Activated CD4-positive, alpha-beta T cell treated with anti-CD3 and anti-CD28 coated beads, Interleukin-2, amount 50 U/mL, for 48 hours (primary cell): ENCODE measurements at places on chromosomes 11 and 22.

GRCh38 chr11:112388496-112388895, 127.8 kb upstream of the PLET1 start:
- DNase-seq, result no peak

GRCh38 chr22:39490966-39491680, 11.0 kb upstream of the MIEF1 start:
- DNase-seq, result no peak

DNA sequence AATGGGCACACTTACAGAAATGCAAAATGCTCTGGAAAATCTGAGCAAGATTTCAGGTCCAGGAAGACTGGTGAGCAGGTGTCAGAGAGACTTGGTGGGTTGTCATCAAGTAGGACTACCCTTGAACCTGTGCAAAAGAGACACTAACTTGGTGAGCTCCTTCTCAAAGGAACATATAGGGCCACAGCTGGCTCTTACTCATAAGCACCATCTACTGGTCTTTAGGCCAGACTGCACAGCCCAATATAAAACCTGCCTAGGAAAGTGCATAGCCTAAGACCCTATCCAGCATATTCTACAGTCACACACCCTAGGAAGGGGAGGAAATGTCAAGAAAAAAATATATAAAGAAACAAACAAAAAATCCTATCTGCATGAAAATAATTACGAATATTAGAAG, 18.2 kb upstream of the OR10W1 start:
- no peak for DNase-seq

DNA sequence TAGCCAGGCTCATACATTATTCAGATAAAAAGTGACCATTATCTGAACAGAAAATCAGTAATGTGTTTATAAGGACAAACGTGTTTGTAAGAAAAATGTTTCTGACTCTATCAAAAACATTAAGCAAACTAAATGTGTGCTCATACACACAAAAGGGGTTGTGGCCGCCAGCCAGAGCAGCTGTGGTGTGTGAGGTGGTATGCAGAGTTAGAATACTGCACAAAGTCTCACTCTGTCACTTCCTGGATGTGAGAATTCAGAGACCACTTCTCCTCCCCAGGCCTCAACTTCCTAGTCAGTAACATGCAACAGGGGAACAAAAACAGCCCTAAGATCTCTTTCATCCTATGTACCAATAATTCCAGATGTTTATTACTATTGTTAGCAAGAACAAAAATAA, 9.4 kb downstream of the OR5B21 start:
- DNase-seq, result no peak

DNA sequence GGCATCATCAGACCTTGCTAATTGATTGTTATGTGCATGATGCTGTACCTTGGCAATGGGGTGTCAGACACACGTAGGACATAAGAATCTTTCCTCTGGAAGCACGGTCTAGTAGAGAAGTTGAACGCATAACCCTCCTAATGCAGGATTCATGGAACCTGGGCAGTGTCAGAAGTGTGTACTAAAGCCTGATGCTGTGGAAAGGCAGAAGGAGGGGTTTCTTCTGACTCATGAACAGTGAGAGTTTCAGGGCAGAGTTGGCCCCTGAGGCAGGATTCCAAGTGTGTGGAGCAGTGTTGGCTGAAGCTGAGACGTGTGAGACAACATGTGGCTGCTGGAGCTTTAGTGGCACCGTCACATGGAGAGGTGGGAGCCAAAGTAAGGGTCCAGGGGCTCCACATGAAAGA, 3.5 kb downstream of the PANX1 start:
- DNase-seq, result no peak

GRCh38 chr11:50073113-50074105, 40.7 kb downstream of the OR4C45 start:
- no peak for DNase-seq

- peak; percentile 14 for DNase-seq
Measured at GRCh38 chr11:128421577-128422330, 165.6 kb downstream of the ETS1 start.

- DNase-seq, result no peak
Measured at GRCh38 chr22:22693531-22693884, 49.1 kb downstream of the GGTLC2 start.

- no peak for DNase-seq
Measured at GRCh38 chr22:47248925-47249324, 486.5 kb downstream of the TBC1D22A start.

GRCh38 chr11:70608568-70609470, 210.5 kb downstream of the CTTN start:
- no peak for DNase-seq

GRCh38 chr11:115148101-115148500, 356.1 kb downstream of the CADM1 start:
- DNase-seq, result no peak

- DNase-seq, result no peak
Measured at GRCh38 chr11:27060816-27061460, 20.3 kb downstream of the BBOX1 start.

DNA sequence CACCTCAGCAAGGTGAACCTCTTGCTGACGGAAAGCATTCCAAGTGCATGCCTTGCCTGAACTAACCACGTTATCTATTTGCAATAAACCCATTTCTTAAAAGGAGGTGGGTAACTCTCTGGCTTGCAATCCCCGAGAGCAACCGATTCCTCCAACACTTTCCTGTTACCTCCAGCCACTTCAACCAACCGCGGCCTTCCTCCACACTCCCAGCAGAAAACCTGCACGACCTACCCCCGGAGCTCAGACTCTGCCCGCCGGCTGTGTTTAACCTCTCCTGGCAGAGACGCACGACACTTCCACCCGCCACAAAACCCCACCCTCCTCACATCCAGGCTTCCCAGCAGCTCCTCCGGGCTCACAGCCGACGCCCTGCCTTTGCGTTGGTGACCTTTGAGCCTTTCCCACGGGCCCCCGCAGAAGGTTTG, 708 bp downstream of the SCO2 start:
- no peak for DNase-seq

DNA sequence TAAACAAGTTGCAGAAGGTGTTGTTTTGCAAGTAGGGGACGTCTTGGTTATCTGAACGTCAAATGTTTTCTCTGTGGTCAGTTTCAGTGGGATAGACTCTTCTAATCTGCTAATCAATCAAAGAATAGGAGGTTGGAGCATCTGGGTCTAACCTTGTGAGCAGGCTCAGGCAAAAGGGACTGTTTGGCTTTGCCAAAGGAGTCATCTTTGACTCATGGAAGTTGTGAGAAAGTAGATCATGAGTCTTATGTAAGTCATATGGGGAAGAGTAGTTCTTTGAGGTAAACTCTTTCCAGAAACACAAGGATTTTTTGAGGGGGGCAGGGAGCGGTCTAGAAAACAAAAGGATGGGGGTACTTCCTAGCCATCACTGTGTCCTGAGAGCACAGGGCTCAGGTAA, 27.1 kb upstream of the TOP3B start:
- no peak for DNase-seq

GRCh38 chr11:122882857-122883645, 492 bp downstream of the JHY start:
- DNase-seq, result peak; percentile 47

DNA sequence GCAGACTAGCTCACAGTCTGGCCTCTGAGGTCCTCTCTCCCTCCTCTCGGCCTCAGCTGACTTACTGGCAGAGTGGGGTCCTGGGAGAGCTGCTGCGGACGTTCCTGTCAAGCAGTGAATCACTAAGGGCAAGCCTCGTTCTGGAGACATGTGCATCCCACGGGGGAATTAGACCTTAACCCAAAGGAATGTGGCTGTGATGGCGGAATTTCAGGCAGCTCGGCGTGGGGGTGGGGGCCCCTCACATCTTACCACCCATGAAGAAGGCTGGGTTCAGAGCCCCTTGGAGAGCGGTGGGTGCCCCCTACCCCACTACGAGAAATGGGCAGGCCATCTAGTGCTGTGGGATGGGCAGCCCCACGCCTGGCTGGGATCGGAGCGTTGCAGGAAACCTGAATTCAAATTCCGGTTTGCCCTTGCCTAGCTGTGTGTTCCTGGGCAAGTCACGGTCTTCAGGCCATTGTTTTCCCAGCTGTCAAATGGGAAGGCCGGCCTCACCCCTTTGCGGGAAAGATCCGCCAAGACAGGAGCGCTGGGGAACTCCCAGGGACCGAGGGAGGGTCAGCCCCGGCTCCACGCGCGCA, 554 bp downstream of the LRRC32 start:
- no peak for DNase-seq

GRCh38 chr11:12358302-12359188, 18.8 kb upstream of the PARVA start:
- no peak for DNase-seq

DNA sequence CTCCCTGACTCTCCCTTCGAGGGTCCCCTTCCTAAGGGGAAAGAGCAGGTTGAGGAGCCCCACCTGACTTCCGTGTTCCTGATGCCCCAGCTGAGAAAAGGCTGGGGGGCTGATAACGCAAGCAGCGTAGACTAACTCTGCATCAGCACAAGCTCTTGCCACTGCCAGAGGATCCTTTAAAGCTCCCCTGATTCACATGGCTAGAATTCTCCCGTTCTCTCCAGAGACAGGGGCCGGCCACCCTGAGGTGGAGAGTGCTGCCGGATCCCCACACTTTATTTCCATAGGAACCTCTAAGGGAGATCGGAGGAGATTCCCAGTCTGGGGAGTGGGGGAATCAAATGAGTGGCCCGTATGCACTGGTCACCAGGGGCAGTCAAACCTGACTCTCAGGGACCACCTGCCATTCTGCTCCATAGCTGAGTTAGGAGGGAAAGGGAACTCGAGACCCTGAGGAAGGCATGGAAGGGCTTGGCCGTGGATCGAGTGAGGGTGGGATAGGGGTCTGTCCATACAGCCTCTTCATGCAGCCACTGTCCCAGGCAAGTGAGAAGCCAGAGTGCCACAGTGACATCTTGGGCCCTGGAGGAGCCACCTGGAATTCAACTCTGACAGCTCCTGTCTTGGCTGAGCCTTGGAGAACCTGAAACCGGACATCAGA, 1.4 kb upstream of the VSIG10L2 start:
- no peak for DNase-seq

DNA sequence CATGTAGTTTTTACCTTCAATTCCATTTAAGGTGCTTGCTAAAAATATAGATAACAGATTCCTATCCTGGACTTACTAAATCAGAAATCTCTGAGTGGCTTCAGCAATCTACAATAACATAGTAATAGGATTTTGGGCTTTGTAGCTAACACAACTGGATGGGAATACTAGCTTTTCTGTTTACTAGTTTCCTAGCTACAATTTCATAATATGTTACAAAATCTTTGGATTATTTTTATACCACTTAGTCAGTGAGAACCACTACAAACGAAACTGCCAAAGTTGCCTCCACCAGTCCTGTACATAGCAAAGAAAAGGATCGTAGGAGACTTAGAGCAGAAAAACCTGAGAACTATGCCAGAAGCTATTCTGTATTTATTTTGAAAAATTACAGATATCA, 87.7 kb upstream of the ANO3 start:
- no peak for DNase-seq

- no peak for DNase-seq
Measured at GRCh38 chr22:43438666-43439347, 27.0 kb downstream of the MPPED1 start.

GRCh38 chr11:86699040-86699791, 26.8 kb upstream of the ME3 start:
- no peak for DNase-seq

GRCh38 chr22:36351921-36352802, 35.6 kb downstream of the MYH9 start:
- DNase-seq, result no peak

GRCh38 chr11:30346068-30346688, 23.3 kb downstream of the ARL14EP start:
- DNase-seq, result no peak

DNA sequence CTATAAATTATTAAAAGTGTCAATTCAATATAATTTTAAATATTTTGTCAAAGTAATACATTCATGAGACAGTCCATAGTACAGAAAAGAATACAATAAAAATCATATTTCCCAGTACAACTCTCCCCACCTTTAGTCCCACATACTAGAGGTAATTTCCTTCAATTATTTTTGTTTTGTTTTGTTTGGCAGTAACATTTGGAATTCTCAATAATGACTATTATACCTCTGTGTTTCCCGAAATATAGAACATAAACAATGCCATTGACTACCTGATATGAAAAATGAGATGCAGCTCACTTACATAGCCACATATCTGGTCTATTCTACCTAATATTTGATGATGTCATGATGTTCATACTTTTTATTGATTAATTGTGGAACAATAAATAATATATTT, 24.4 kb upstream of the CASP4 start:
- no peak for DNase-seq

GRCh38 chr22:22787786-22788459, 99.7 kb upstream of the IGLL5 start:
- peak; percentile 77 for DNase-seq

- DNase-seq, result no peak
Measured at GRCh38 chr11:60349990-60350389, 22.9 kb downstream of the MS4A6E start.

DNA sequence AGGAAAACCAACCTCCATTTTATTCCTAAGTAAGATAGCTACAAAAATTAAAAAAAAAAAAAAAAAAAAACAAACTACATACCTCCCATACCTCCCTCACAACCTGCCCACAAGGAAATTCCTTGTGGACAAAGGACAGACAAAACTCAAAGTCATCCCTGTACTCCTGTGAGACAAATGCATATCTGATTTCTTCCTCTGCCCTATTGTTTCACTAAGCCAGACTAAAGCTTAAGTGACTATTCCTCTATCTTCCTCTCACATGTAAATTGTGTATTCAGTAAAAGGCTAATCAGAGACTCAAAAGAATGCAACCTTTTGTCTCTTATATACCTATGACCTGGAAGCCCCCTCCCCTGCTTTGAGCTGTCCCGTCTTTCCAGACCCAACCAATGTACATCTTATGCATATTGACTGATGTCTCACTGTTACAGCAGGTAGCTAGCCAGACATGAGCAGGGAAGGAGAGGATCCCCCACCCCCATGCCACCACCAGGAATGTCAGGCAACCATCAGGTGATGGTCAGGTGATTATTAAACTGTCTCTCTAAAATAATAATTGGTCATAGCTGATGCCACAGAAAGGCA, 289.4 kb downstream of the SBF2 start:
- DNase-seq, result no peak

- no peak for DNase-seq
Measured at GRCh38 chr11:108019870-108020540, 11.3 kb downstream of the CUL5 start.

GRCh38 chr11:112773264-112773663, 188.0 kb upstream of the NCAM1 start:
- DNase-seq, result no peak

DNA sequence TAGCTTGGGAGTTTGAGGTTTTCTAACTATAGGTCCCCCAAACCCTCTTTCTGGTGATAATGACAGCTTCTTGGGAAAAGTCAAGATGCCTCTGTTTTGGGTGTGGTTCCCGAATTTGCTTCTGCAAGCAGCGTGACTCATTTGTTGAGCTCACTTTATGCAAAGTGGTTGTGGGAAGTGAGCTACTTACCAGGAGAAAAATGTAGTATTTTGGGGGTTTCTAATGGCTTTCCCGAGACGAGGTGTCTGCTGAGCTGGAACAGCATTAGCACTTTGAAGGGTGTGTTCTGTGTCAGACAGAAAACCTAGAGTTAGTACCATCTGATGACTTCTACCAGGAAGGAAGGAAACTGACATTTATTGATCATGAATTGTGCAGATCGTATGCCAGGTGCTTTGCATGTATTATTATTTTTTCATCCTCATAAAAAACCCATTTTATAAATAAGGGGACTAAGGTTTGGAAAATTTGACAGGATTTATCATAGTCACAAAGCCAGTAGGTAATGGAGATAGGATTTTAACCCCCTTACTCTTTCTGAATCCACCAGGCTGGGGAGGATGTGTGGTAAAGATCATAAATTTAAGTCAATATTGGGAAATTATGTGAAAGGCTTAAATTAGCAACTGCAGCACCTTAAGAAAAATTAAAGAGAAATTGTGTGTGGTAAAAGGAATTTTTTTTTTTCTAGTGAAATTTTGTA, 108.8 kb upstream of the CD44 start:
- peak; percentile 31 for DNase-seq
